Bronchial epithelial cell (primary cell): ENCODE measurements at places on chromosomes 1 and 21.

DNA sequence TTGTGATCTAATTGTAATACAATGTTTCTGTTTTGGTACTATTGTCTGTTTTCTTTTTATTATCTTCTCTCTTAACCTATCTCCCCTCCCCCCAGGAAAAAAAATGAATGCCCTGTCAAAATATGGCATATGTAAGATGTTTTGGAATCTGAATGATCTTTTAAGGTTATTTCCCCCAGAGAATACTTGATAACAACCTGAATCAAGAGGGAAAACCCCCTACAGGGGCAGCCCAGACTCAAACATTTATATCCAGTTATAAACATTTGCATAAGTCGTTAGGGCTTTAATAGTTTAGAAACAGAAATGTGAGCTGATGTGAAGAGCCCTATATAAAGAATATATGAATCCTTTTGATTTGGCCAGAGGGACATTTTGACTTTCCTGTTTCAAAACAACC is 169.5 kb downstream of the VAV3 start:
- DNase-seq, result no peak

DNA sequence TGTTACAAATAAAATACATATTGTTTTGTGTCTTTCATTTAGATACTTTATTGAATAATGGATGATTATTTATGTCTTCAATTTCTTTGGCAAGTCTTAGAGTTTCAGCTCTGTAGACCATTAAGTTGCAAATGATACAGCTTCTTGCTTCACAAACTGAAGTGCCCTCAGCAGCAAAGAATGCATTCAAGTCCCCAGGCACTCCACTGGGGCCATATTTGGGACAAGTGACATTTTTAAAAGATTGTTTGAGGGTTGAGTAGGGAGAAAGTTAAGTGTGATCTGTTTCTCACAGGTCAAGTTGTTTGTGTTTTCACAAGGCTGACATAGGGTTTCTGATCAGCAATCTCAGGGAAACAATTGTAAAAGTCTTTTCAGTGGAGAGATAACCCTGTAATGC is 400.7 kb downstream of the PLA2G4A start:
- DNase-seq, result no peak

DNA sequence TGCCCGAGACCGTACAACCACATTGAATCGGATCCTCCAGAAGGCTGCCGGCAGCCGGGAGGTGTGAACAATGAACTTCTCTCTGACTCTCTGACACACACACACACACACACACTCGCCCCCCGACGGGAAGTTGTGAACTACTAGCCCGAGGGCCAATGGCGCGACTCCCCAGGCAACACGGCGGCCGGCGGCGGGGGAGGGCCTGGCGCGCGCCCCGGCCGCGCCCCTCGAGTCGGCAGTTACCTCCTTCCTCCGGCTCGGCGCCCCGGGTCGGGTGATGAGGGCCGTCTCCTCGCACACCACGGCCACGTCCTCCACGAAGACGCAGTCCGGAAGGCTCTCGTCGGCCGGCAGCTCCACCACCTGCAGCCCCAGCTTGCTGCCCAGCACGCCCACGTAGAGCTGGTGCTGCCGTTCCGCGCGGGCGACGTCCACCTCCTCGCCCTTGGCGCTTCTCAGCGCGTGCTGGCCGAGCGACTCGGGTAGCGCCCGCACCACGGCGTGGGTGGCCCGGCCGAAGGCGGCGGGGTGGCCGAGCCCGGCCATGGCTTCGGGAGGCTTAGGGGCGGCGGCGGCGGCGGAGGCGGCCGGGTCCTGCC is 361 bp downstream of the DDAH1 start:
- no peak for DNase-seq

GRCh38 chr1:47514229-47514628 is 76.4 kb downstream of the FOXD2 start:
- no peak for DNase-seq

GRCh38 chr1:13694886-13695684 is 4.9 kb upstream of the PRDM2 start:
- DNase-seq, result no peak

DNA sequence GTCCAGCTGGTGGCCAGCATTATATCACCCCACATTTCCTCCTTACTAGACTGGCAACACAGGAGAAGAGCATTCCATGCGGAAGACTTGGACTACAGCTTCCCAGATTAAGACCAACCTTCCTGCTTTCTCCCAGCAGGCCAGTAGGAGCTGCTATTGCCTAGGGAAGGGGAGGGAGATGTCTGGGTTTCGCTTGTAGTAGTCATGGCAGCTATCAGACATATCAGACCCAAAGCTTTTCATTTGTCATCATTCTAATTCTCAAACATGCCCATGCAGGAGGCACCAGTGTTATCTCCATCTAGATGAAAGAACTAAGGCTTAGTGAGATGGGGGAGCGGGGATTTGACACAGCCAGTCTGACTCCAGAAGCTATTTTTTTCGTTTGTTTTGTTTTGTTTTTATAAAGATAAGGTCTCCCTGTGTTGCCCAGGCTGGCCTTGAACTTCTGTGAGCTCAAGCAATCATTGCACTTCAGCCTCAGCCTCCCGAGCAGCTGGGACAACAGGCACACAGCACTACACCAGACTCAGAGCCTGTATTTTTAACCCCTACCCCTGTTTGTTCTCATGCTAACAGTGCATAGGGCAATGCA is 4.5 kb downstream of the PLA2G2A start:
- DNase-seq, result peak; percentile 77

GRCh38 chr1:30950700-30951099 is 42.1 kb upstream of the SDC3 start:
- no peak for DNase-seq

- DNase-seq, result no peak
Measured at GRCh38 chr1:36372617-36373016, 13.1 kb downstream of the STK40 start.

DNA sequence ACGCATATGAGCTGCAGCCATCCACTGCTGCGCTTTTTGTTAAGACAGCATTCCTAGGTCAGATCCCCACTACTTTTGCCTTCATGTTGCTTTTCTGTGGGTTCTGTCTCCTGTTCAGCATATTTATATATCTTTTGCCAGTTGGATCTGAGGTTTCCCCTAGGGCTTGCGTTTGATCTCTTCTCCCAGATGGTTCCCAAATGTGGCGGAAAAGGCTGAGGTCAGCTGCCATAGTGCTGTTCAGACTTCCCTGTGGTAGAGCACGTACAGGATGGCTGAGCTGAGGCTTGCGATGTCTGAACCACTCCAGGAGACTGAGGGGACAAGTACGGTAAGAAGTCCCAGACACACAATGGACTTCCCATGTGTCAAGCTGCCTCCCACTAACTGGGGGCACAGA is 39.8 kb downstream of the COL6A1 start:
- DNase-seq, result no peak

DNA sequence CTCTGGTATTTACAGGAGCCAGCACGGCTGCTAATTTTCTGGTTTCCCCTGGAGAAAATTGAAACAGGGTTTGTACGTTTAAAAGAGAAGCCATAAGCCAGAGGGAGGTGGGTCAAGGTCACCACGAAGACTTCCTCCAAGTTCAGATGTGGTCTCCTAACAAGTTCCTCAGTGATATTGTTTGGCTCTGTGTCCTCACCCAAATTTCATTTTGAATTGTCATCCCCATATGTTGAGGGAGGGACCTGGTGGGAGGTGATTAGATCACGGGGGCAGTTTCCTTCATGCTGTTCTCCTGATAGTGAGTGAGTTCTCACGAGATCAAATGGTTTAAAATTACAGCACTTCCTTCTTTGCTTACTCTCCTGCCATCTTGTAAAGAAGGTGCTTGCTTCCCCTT is 295.4 kb upstream of the DAB1 start:
- no peak for DNase-seq

- no peak for DNase-seq
Measured at GRCh38 chr1:233566886-233567285, 47.0 kb upstream of the KCNK1 start.

DNA sequence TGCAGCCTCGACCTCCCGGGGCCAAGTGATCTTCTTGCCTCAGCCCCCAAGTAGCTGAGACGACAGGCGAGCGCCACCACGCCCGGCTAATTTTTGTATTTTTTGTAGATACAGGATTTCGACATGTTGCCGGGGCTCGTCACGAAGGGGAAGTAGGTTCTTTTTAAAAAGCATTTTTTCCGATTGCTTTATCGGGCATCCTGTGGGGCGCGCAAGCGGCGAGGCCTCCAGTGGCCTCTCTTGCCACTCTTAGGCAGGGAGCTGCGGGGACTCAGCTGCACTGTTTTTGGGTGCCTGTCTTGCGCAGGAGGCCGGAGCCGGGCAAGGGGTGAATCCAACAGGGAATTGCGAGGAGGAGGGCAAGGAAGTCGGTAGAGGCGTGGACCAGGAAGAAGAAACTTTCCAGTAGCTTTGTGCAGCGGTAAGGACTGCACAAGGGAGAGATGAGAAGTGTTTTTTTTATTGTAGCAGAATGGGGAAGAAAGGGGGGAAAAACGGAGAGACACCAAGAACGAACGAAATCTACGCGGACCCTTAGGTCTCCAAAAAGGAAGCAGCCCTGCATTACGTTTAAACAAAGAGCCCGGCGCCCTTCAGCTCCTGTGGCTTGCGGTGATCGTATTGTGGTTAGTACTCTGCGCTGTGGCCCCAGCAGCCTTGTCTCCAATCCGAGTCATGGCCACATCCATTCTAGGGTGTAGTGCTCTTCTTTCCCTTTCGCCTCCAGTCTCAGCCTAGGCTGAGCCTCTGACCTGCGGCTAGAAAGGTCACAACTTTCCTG is 164.8 kb downstream of the PPIAL4G start:
- DNase-seq, result no peak

GRCh38 chr1:114466334-114467014 is 44.5 kb downstream of the TRIM33 start:
- no peak for DNase-seq

DNA sequence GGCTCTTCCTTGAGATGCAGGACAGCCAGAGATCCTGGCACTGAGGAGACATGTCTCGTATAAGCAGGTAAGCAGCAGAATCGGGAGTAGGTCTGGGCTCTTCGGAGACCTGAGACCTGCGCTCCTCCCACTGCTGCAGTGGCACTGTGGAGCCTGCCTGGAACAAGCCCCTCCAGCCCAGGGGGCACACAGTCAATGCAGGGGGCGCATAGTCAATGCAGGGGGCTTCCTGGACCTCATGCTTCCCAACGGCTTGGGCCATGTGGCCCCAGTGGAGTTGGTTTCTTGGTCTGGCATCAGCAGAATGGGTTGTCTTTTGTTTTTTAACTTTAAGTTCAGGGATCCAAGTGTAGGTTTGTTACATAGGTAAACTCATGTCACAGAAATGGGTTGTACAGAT is 27.9 kb upstream of the EPHA8 start:
- DNase-seq, result no peak

- DNase-seq, result peak; percentile 44
Measured at GRCh38 chr1:15260418-15261154, 13.6 kb downstream of the FHAD1 start.

GRCh38 chr1:88936760-88937342 is 45.5 kb upstream of the GTF2B start:
- DNase-seq, result no peak

DNA sequence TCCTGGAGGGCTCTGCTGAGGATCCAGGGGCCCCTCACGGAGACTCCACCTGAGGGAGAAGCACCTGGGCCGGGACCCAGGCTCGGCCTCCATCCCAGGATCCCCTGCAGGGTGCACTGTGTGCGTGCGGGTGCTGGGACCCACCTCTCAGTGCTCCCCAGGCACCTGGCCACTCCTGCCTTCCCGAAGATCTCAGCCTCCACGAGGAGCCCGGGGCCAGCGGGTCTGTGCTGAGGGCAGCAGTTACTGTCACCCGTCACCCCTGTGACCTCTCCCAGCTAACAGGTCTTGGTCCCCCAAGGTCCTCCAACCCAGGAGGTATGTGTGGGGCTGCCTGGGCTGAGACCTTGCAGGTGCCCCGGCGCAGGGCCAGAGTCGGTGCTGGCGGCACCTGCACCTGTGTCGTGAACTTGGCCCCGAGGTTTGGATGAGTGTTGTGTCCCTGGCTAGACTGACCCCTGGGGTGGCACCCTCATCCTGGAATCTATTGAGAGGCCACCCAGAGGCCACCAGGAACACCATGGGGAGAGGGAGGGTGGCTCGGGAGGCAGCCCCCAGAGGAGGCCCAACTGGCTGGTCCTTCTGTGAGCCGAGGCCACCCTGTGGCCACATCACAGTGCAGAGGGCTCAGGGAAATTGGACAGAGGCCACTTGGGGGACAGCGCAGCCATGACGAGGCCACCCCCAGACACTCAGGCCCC is 17.7 kb downstream of the MORN1 start:
- DNase-seq, result no peak

DNA sequence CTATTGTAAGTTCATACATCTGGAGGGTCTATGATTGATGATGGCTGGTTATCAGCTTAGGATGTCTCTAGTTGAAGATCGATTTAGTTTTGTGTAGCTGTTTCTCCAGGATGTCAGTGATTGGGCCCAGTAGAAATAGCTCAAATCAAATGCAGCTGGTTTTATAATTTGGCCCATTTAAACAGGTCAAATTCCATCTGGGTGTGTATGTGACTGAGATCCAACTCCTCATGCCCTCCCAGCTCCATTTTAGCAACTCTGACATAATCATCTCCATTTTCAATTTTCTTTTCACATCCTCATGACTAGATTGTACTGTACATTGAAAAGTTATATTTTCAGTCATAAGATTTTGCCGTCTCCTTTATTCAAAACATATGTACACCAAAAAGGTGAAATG is 99.2 kb downstream of the TPR start:
- no peak for DNase-seq

- no peak for DNase-seq
Measured at GRCh38 chr1:6434186-6434585, 9.6 kb downstream of the ESPN start.

GRCh38 chr1:193264313-193265065 is 78.1 kb upstream of the B3GALT2 start:
- DNase-seq, result no peak
